Activated effector memory CD4-positive, alpha-beta T cell treated with Interleukin-2 at 50 U/mL for 16 hours (primary cell): ENCODE measurements at places on chromosomes 1 and 21.

GRCh38 chr1:35443768-35444518, 113.3 kb downstream of the KIAA0319L start:
- no peak for DNase-seq

- no peak for DNase-seq
These were observed 5.0 kb upstream of the ACOT11 start for GRCh38 chr1:54542962-54543539.

DNA sequence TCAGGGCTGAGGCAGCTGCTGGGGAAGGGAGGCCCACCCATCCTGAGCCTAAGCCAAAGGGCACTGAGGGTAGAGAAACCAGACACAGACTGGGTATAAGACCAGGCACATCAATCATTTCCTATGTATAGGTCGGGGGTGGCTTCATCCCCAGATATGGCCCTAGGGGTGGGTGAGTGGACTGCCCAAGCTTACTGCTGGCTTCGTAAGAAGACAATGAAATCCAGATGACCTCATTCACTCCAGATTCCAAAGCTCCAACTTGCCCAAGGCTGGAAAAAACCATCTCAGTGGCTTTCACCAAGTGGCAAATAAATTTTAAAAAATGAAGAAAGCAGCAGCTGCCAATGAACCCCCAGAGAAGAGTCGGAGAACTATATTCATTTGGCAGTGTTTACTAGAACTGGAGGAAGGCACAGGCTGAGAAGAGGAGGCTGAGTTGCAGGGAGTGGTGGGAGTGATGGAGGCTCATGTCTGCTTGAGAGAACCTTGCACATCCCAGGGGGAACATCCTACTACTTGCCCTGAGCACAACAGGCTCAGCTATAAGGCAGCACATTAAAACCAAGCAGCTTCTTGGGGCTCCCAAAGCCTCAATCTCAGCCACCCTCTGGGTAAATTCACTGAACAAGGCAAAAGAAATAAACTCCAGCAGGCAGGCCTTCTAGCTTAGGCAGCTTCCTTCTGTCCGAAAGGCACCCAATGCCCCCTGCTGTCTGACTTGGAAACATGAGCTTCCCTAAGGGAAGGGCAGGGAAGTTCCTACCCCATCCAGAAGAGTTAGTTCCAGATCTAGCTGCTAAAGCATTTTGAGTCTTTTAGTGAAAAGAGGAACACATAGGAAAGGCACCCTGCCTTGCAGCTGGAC, 14.1 kb downstream of the PEA15 start:
- no peak for DNase-seq

DNA sequence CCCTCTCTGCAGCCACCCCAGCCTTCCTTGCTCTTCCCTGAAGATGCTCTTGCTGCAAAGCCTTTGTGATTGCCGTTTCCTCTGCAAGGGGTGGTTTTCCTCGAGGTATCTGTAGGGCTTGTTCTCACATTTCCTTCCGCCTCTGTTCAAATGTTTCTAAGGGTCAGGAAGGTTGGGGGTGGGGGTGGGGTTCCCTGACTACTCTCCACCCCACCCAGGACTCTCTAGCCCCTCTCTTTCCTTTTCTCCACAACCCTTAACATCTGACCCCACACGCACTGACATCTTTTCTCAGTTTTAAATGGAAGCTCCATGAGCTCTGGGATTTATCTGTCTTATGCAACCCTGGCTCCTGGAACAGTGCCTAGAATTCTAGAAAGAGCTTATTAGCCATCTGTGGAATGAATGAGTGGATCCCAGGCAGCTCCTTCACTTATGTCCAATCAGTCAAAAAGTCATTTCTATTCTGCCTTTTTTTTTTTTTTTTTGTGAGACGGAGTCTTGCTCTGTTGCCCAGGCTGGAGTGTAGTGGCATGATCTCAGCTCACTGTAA, 27.3 kb upstream of the ZNF362 start:
- no peak for DNase-seq

- no peak for DNase-seq
These were observed 4.1 kb downstream of the GPSM2 start for GRCh38 chr1:108880850-108881249.

DNA sequence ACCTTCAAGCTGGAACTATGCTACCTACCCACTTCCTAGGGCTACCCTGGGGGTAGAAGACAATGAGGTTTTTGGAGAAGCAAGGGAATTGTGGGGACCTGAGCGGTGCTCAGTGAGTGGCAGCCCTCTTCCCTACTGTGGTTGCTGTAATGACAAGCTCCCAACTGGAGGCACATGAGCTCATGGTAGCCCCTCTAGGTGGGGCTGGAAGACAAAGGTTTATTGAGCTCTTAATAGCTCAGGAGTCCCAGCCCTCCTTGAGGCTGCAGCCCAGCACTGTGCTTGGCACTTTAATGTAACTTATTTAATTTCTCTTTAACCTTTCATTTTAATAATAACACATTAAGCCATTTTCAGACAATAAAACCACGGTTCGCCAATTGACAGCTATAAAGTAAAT, 528.9 kb downstream of the OMA1 start:
- DNase-seq: no peak

GRCh38 chr1:226763905-226764264, 24.8 kb upstream of the ITPKB start:
- DNase-seq: no peak

DNA sequence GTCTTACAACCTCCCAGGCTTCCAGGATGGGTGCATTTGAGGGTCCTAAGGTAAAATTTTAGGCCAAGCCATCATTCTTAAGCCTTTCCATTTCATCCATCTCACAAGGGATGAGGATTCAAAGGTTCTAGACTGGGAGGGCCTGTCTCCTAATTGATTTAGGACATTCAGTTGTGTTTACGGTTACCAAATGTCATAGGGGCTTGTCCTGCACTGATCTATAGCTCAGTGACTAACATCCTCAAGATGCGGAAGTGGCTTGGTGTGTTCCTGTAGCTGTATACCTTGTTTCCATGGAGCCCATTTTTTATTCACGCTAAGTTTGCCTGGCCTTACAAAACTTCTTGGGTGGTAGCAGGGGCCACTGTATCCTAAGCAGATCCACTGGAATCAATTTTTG, 52.8 kb downstream of the DUSP10 start:
- no peak for DNase-seq

- no peak for DNase-seq
These were observed 73.9 kb downstream of the MATN1 start for GRCh38 chr1:30649321-30649991.

GRCh38 chr1:66606362-66607065, 72.6 kb downstream of the SGIP1 start:
- DNase-seq: no peak

DNA sequence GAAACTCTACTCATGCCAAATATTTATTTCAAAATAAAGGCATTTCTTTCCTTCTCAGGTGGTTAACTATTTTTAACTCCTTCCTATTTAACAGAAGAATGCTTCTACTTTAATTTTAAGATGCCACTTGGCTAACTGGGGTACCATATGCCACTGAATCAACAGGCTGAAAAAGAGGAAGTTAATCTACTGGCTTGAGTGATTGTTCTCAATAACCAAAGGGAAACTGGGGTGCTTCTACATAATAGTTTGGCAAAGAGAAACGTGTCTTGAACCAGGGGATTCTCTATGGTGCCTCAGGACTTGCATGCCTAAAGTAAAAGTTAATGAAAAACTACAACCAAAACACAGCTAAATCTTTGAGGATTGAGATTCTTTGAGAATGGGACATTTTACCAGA, 142.6 kb downstream of the DENND1B start:
- DNase-seq: no peak

DNA sequence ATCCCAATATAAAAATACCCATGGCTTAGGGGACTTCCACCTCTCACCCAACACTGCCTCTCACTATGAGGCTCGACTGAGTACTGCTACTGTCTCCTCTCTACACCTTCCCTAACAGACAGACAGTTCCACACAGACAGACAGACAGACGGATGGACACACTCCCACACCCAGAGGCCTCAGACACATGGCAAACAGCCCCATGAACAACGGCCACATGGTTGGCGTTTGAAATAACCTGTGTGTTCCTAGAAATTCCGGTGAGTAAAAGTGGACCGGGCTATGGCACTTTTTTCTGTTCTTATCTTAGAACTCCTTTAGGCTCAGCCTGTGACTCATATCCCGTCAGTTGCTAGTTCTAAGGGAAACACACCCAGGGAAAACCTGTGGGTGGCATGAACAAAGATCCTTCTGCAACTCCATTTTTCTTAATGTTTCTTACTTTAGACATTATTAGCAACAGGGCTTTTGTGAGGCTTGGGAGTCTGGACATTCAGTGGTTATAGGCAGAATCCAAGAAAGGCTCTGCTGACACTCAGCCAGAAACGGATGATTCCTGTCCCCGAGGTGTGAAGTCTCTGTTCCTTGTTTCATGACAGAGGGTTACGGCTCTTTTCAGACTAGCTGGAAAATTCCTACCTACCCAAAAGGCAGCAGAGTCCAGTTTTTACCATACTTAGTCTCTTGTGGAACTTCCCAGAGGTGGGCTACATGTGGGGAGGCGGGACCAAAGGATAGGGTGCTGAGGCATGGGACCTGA, 90.5 kb upstream of the TLR5 start:
- DNase-seq: no peak

DNA sequence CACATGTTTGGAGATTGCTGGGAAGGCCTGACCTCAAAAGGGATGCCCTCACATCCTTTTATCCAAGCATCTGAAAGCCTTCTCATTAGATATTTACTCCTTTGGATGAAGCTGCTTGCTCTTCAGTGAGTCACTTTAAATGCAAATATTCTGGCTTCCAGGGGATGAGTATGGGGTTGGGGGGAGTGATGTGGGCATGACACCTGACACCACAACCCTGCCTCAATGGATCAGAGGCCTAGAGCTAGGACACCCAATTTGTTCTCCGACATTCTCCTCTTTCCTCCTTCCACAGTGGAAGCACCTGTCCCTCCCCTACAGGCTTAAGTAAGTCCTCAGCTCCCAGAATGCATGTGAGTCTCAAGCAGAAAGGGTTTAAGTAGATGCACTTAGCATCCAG, 238.3 kb downstream of the OMA1 start:
- DNase-seq: no peak

- DNase-seq: no peak
These were observed 51.6 kb upstream of the ITPKB start for GRCh38 chr1:226790545-226791181.

GRCh38 chr1:100530880-100531487, 7.0 kb upstream of the GPR88 start:
- no peak for DNase-seq

- DNase-seq: no peak
These were observed 1685.4 kb downstream of the MRPL39 start for GRCh38 chr21:23921670-23922418.

GRCh38 chr21:33686386-33686785, 44.1 kb downstream of the ITSN1 start:
- DNase-seq: no peak
